ENCODE measurements at places on chromosomes 11 and 22.

DNA sequence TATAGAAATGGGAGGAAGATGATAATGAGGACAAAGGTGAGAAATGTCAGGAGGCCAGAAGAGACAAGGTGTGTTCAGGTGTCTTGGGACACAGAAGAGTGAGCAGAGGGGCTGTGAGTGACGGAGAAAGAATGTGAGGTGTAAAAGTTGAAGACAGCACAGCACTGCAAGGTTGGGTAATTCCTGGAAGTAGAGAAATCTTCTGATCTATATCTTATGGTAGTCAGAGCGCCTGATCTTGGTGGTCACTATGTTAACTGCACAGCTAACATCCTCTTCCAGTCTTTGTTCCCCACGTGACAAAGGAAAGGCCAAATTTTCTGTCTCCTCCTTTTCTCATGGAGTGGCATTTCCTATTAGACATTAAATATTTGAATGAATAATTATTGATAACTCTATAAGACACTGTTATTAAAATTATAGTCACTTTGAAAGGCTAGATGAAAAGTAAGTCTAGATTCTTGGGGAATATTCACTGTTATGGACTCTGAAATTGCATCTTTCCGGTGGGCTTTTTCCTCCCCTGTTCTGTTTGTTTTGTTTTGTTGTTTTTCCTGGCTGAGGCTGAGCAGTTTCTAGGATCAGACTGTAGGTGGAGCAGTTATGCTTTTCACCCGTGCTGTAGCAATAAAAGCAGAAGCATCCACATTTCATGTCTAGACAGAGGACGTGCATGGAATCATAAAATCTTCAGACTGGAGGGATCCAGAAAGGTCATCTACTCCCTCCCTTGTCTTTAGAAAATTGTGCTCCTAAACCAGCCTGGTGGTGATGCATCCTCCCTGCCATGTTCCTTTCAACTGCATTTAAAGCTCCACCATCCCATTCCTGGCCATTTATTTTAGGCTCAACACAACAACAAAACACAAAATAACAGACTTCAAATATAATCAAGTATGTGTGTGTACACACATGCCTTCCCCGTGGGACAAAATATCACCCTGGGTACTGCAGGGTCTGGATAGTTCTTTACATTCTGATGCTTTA is 26.6 kb downstream of the SC5D start:
- DNase-seq = no peak

DNA sequence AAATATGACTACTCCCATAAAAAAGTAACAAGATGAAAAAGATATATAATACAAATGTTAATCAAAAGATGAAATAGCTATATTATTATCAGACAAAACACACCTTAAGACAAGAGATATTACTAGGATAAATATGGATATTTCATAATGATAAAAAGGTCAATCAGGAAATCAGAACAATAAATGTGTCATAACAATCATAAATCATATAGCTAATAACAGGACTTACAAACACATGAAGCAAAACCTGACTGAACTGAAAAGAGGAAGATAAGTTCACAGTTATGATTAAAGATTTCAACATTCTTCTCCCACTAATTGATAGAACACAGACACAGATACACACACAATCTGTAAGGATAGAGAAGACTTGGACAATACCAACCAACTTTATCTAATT is 47.2 kb downstream of the EIF3M start:
- no peak for DNase-seq

DNA sequence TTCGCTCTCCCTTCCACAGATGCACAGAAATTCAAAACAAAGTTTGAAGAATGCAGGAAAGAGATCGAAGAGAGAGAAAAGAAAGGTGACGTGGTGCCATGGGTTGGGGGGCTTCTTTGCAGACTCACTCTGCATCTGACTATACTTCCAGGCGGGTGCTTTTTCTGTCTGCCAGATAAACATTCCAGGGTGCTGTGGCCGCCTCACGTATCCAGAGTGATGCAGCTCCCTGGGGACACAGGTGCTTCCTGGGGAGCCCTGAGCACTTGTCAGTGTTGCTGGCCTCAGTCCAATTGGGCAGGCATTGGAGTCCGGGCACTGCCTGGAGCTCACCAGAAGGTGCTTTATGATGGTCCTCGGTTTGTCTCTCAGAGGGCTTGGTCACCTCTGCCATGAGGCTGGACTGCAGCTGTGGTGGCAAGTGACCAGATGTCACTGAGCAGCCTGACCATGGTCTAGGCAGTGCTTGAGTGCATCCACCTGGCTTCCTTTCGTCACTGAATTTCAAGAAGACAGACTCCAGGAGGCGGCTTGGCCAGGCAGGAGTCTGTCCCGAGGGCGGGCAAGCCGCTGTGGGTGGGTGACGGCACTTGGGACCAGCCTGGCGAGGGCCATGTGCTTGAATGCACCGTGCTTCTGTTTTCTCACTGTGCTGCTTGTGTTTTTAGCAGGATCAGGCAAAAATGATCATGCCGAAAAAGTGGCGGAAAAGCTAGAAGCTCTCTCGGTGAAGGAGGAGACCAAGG is 5.1 kb upstream of the ZDHHC8 start:
- DNase-seq = no peak

GRCh38 chr11:77071077-77071476 is 4.3 kb downstream of the CAPN5 start:
- no peak for DNase-seq

GRCh38 chr22:32951076-32951806 is 106.9 kb downstream of the SYN3 start:
- DNase-seq = no peak

- DNase-seq = no peak
Observed at GRCh38 chr11:69121021-69121420, 34.7 kb upstream of the SMIM38 start.

- no peak for DNase-seq
Observed at GRCh38 chr11:109963101-109963500, 130.1 kb upstream of the ZC3H12C start.

DNA sequence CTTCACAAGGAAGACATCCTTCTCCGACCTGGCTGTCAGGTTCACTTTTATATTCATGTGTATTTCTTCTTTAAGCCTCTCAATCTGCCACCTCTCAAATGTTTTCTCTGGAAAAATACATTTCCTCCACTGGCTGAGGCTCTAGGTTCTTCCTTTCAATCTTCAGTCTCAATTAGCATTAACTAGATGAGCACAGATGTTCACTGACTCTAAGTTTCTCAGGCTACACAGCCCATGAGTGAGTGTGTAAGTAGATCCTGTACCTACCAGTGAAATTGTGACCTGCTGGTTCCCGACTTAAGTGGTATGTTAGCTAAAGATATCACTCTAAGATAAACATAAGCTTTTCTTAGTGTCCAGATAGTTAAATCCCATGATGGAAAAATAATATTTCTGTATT is 206.9 kb downstream of the ADAMTS15 start:
- no peak for DNase-seq

DNA sequence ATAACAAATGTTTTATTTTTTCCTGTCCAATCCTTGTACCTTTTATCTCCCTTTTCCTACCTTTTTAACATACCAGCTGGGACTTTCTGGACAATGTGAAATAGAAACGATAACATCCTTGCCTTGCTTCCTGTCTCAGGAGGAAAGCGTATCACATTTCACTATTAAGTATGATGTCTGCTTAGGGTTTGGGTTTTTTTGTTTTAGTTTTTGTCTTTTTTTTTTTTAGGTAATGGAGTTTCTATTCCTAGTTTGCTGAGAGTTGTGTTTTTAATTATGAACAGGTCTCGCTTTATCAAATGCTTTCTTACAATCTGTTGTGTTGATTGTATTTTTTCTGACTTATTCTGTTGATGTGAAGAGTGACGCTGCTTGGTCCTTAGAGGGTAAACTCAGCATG is 64.2 kb upstream of the KCNQ1OT1 start:
- no peak for DNase-seq

DNA sequence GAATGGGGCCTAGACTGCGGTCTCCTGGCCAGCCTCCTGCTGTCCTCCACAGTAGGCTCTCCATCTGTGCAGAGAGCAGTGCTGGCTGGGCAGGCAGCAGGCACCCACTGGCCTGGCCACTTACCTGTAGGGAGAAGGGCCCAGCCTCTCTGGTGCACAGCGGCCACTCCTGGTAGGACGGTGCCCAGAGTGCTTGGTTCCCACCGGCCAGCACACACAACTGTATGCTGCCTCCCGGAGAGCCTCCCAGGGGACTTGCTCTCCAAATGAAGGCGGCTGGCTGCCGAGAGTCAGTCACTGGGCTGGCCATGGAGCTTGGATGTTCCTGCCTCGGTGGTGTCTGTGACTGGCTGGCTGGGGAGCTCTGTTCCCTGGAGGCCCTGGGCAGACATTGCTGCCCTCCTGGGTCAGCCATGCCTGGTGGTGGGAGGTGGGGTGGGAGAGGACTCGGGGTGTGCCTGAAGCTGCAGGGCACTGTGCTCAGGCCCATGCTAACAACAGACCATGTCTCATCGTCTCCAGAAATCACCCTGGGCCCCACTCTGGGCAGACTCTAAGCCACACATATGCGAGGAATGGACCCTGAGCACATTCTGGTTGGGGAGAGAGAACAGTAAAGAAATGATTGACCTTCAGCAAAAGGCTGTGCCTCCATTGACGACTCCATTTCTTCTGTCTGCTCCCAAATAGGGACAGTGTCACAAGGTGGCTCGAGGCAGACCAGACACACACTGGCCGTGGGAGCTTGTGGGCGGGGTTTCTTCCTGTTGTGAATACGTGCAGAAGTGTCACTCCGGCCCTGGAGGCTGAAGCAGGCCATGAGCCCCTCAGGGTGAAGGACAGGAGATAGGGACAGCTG is 350.8 kb downstream of the TBC1D22A start:
- no peak for DNase-seq

DNA sequence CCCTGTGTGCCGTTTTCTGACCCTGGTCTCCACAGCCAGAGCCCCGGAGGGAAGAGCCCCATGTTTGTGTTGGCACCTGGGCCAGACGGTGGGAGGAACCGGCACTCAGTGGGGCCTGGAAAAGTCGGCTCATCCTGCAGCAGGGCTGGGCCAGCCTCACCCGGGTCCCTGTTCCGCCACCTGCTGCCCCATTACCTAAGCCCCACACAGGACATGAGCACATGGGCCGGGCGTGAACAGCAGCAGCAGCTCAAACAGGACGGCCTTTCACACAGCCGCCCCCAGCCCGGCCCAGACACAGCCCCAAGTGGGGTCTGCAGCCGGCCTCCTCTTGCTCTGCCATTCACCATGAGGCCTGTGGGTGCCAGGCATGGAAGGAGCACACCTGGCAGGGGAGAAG is 302.4 kb downstream of the MN1 start:
- DNase-seq = no peak

- no peak for DNase-seq
Observed at GRCh38 chr11:64334764-64335735, 5.0 kb upstream of the CCDC88B start.

GRCh38 chr11:64292460-64293254 is 1.6 kb downstream of the KCNK4 start:
- no peak for DNase-seq

GRCh38 chr22:25223269-25223850 is 3.9 kb downstream of the CRYBB2 start:
- DNase-seq = no peak

DNA sequence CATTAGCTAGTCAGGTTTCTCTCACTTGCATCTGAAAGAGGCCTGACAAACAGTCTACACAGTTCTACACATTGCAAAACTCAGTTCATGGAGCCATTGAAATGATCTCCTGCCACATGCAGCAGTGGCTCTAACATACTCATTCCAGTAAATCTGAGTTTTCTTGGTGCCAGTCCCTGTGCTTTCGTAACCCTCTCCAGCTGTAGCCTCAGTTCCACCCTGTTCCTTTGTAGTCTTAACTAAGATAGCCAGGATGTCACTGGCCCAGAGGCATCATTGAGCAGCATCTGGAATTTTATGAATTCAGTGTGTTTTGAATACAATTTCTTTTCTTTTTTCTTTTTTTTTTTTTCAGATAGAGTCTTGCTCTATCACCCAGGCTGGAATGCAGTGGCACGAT is 37.4 kb upstream of the ZBED5 start:
- DNase-seq = no peak

Measured in substantia nigra (tissue), 51 donors.